Esophagus muscularis mucosa (tissue), 4 donors: ENCODE measurements at places on chromosomes 2 and 18.
A peak's percentile ranks its signal among the peaks of the same experiment; 100 is the strongest.

- DNase-seq, result peak; percentile 89
Measured at GRCh38 chr2:172086241-172087206, 1.2 kb downstream of the DLX1 start.

GRCh38 chr2:10097352-10098148 lies 17.3 kb upstream of the CYS1 start:
- no peak for DNase-seq

DNA sequence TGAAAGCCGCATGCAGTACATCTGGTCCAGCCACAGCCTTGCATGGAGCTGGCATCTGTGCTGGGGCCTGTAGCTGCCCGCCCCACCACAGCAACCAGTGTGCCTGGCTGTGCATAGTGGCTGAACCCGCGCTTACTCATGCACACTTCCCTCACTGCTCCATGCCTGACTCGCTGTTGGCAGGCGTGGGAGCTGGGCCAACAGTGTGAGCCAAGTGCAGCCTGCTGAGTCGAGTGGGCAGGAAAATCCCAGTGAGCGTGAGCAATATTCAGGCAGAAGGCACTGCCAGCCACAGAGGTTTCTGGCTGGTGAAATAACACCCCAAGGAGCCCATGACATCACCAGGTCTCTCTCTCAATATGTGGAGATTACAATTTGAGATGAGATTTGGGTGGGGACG lies 1674.1 kb upstream of the TMEFF2 start:
- no peak for DNase-seq

GRCh38 chr2:43676322-43677050 lies at the start of gene C1GALT1C1L:
Gene C1GALT1C1L (minus strand): TSS chr2:43676429. CDS start chr2:43676322, 107 bp downstream.
- no peak for DNase-seq

- DNase-seq, result no peak
Measured at GRCh38 chr2:181250691-181251090, 206.5 kb upstream of the ITGA4 start.

- DNase-seq, result no peak
Measured at GRCh38 chr2:101479810-101480209, 4.9 kb upstream of the RFX8 start.

- DNase-seq, result no peak
Measured at GRCh38 chr2:233007270-233007669, 5.8 kb downstream of the NGEF start.

- no peak for DNase-seq
Measured at GRCh38 chr2:160541745-160542144, 48.1 kb upstream of the RBMS1 start.

GRCh38 chr18:49898421-49898820 lies 85.1 kb upstream of the ACAA2 start:
- no peak for DNase-seq

DNA sequence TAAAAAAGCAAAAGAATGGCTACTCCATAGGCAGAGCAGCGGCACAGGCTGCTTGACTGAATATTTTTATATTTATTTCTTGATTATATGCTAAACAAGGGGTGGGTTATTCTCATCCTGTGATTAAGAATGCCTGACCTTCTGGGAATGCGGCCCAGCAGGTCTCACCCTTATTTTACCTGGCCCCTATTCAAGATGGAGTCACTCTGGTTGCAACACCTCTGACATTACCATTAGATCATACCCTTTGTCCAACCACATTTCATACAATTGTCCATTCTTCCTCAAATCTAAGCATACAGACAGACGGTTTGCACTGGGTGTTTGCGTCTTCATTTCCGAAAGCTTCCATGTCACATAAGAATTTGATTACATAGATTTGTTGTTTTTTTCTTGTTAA lies 168.2 kb downstream of the GALNT1 start:
- DNase-seq, result no peak

GRCh38 chr2:8319219-8319618 lies 362.6 kb upstream of the ID2 start:
- no peak for DNase-seq

DNA sequence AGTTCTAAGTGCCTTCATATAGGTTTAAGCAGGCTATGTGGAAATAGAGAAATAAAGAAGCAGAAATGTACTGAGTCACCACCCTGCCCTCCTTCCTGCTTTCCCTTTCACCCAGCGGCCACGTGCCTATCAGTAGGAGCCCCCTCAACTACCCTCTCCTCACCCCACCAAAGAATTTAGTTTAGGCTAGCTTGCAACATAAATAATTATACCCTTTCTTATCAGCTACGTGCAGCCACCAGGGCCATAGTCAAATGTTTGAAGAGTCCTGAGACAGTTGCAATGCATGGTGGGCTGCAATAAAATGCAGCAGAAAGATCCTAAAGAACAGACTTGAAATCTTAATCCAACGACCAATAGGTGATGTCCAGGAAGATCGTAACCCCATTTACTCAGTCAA lies 101.2 kb downstream of the RTP5 start:
- no peak for DNase-seq

DNA sequence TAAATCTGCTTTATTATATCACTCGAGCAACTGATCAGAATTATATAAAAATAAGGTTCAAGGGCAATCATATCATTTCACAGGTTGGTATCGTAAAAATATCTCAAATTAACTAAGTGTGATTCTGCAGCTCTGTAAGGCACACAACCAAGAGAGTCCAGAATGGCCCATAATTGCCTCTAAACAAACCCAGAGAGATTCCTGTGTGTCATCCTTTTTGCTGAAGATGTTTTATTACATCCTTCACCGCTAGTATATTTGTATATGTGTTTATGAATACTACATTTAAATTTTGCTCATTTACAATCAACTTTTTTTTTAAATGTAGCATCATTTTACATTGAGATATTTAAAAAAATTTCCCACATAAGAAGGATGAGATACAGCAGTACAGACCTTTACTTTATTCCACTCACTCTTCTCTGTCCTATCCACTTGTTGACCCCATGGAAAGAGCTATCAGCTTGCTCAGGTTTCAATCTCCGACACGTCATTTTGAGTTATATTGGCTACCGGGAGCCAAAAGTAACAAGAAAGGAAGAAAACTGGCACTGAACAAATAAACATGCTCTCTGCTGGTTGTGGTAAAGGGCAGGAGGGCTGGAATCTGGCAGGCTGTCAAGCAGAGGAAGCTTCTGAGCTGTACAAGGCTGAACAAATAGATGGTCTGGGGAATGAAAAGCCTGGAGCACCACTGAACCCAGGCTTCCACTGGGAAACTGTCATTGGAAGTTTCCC lies 23.1 kb downstream of the PLA2R1 start:
- peak; percentile 78 for DNase-seq

- DNase-seq, result peak; percentile 39
Measured at GRCh38 chr2:11075221-11075620, 80.0 kb upstream of the SLC66A3 start.

GRCh38 chr2:68121873-68122679 lies 35.6 kb upstream of the PNO1 start:
- peak; percentile 96 for DNase-seq

DNA sequence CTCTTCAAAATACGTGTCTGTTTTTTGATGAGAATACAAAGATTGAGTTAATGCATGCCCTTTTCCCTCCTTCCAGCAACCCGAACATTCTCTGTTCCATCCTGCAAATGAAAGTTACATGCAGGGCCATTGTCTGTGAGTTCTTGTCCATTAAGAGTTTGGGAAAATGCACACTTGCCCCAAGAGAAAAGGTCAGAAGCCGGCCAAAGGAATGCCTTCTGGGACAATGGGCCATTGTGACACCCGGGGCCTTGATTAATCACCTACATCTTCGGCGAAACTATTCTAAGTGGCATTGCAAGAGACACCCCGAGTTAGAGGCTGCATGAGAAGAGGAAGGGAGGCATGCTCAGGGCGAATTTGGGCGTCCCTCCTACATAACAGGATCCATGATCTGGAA lies 73.7 kb upstream of the COPS8 start:
- no peak for DNase-seq

- DNase-seq, result no peak
Measured at GRCh38 chr2:219527076-219527394, 12.8 kb downstream of the ASIC4 start.

GRCh38 chr2:218396688-218397462 lies 2.8 kb upstream of the CTDSP1 start:
- DNase-seq, result peak; percentile 95

- DNase-seq, result no peak
Measured at GRCh38 chr18:80180778-80181564, 66.3 kb downstream of the PARD6G start.

DNA sequence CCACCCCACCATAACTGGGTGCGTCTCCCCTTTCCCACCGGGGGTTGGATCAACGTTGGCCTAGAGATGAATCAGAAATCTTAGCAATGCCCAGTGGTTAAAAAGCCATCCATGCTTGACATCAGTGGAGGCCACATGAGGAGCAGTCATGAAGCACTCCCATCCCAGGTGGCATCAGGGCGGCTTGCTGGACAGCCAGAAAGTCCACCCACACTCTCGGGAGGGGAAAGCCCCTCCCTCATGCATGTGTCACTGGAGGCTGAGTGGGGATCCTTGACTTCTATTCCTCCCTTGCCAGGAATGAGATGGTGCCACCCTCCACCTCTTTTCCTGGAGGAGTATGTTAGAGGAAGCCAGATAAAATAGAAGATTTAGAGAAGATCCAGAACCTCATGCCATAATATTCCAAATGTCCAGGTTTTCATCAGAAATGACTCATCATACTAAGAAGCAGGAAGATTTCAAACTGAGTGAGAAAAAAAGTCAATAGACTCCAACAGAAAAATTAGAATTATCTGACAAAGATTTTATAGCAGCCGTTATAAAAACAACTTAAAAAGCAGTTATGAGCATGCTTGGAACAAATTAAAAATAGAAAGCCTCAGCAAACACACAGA lies 507.1 kb upstream of the ID2 start:
- DNase-seq, result no peak

DNA sequence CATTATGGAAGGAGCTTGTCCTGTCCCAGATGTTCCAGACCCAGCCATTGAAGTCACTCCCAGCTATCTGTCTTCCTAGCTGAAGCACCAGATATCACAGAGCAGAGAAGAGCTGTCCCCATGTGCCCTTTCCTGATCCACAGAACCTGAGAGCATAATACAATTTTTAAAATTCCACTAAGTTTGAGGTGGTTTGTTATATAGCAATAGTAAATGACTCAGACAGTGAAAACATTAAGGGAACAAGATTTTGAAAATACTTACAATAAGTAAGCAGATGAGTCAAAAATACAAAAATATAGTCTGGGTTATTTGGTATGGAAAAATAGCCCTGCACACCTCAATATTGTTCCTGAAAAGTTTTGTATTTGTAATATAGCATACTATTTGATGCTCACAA lies 85.8 kb upstream of the GLS start:
- no peak for DNase-seq

DNA sequence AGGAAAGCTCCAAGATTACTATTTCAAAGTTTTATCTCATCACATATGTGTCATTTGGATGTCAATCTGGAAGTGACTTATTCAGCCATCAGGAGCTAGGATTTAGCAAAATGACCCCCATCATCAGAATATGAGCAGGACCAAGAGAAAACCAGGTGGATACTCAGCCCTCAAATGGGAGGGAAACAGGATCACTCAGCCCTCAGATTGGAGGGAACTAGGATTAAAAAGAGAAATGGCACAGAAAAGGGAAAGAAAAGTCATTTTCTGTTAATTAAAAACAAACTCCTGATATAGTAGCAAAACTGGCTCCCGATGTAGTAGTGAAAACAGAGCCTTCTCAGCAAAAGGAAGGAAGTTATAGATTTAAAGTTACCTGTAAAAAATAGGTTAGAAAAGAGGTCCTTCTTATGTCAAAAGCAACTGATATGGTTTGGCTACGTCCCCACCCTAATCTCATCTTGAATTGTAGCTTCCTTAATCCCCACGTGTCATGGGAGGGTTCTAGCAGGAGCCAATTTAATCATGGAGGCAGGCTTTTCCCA lies 69.0 kb upstream of the MYCN start:
- no peak for DNase-seq

- DNase-seq, result no peak
Measured at GRCh38 chr18:32764611-32765244, 8.1 kb downstream of the KLHL14 start.

- no peak for DNase-seq
Measured at GRCh38 chr18:26378701-26379100, 152.5 kb downstream of the TAF4B start.

GRCh38 chr2:33377048-33377447 lies 99.4 kb upstream of the RASGRP3 start:
- no peak for DNase-seq

DNA sequence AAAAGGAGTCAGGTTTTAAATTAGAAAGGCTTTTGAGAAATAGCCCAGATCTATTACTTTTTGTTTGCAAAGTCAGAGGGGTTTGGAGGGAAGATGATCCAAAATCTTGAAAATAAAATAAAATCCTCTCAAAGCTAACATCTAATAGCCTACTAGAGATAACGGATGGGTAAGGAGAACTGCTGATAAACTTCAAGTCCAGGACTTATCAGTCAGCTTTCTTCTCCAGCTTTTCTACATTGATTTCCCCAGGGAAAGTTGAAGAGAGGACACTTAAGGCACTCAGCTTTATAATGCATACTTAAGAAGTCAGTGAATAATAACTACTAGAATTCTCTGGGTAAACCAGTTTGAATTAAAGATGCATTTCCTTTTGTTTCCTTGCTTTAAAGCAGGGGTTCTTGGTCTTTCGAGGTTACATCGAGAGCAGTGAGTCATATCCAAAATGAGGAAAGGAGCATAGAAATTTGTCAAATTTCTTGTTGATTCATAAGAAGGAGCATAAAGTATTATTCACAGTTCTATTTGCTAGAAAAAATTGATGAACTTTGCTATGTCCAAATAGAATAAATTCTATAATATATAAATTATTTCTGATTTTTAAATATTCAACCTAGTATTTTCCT lies 43.2 kb upstream of the ITPRID2 start:
- no peak for DNase-seq

DNA sequence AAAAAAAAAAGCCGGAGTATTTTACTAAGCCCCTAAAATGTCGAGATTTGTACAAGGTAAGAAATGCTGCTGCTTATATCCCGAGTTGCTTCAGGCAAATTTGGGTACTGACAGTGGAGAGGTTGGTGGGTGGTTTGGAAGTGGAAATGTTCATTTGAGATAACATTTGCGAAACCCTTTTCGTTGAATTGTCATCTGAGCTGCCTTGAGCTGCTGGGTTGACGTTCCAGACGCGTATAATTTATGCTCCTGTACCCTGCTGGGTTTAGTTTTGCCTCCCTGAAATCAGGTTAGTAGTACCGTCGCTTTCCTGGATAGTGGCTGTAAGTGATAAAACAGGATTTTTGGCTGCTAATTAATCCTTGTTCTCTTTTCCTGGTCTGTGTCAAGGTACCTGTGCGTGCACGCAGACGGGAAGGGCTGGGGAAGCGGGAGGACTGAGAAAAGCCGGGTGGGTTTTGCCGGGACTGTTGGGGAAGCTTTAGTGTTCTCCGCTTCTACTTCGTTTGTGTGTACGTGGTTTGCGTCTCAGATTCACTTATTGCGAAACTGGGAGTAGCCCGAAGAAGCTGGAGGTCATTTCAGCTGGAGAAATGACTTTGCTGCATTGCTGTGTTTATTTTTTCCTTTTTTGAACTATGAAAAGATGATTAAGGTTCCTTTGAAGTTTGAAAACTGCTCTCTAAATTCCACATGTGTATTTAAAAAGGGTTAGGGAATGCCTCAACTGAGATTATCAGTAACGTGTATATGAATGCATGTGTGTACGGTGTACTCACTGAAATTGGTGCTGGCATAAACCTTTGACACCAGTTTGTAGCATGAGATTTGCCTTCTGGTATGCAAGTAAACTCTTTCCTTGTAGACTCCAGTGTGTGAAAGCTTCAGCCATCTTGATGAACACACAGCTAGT lies 709 bp downstream of the UGP2 start:
- no peak for DNase-seq

GRCh38 chr2:32772638-32773447 lies 145.0 kb downstream of the TTC27 start:
- no peak for DNase-seq

GRCh38 chr2:27060323-27060722 lies 8.9 kb downstream of the AGBL5 start:
- DNase-seq, result no peak
